CD4-positive, alpha-beta T cell treated with Interleukin-6 for 4 hours (primary cell): ENCODE measurements at places on chromosomes 2 and 18.

DNA sequence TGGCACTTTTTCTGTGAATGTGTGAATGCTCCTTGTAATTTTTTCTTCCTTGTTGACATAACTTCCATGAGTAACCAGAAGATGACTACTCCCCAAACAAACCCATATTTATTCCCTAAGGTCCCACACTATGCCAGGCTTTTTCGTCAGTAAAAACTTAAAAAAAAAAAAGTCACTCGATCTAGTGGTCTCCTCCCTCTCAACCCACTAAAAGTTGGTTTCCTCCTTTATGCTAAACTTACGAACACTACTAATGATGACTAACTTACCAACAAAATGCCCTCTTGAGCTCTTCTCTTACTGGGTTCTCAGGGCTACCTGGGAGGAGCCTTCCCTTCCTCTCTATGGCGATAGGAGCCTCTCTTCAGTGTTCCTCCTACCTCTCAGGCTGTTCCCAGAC, 18.2 kb downstream of the ACVR1 start:
- DNase-seq, result no peak

DNA sequence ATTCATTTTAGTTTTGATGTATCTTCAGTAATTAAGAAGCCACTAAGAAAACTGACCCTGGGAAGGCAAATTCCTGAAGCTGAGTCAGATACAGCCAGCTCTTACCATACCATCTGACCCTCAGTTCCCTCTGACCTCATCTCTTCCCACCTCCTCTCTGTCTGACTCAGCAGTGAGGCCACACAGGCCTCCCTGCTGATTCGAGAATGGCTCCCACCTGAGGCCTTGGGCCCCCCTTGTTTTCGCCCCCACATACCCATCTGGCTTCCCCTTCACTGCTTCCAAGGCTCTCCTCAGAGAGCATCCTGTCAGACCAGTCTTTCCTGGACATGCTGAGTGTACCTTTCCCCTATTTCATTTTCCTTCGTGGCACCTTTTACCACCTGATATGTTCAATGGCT, 71.0 kb upstream of the CYP1B1 start:
- no peak for DNase-seq

- no peak for DNase-seq
Observed at GRCh38 chr2:223532712-223533111, 69.4 kb downstream of the SCG2 start.

GRCh38 chr2:85390941-85391669, 19.1 kb downstream of the CAPG start:
- DNase-seq, result peak; percentile 84

DNA sequence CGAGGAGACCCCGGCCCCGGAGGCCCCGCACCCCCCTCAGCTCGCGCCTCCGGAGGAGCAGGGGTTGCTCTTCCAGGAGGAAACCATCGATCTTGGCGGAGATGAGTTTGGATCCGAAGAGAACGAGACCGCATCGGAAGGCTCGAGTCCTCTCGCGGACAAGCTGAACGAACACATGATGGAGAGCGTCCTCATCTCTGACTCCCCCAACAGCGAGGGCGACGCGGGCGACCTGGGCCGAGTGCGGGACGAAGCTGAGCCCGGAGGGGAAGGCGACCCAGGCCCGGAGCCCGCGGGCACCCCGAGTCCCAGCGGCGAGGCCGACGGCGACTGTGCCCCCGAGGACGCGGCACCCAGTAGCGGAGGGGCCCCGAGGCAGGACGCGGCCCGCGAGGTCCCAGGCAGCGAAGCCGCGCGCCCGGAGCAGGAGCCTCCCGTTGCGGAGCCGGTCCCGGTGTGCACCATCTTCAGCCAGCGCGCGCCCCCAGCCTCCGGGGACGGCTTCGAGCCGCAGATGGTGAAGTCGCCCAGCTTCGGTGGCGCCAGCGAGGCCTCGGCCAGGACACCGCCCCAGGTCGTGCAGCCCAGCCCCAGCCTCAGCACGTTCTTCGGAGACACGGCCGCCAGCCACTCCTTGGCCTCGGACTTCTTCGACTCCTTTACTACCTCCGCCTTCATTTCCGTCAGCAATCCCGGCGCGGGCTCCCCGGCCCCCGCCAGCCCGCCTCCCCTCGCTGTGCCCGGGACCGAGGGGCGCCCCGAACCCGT, 8.3 kb downstream of the TRAPPC12 start:
- no peak for DNase-seq

- no peak for DNase-seq
Observed at GRCh38 chr2:150478200-150478974, 9.1 kb downstream of the RND3 start.

DNA sequence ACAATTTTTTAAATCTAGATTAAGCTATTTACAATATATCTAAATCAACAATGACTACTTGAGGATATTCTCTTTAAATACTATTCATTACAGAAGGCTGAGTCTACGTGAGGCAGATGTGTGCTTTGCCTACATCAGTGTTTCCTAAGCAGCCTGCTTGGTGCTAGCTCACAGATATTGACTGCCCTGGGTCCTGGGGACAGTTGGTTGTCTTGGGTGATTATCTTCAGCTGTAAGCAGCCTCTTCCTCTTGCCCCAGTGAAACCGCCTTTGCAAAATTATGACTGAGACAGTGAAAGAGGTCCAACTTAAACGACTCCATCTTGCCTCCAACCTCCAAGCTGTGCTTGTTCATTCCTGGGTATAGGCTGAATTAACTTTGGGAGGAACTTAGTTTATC, 39.6 kb upstream of the CCDC88A start:
- DNase-seq, result no peak

DNA sequence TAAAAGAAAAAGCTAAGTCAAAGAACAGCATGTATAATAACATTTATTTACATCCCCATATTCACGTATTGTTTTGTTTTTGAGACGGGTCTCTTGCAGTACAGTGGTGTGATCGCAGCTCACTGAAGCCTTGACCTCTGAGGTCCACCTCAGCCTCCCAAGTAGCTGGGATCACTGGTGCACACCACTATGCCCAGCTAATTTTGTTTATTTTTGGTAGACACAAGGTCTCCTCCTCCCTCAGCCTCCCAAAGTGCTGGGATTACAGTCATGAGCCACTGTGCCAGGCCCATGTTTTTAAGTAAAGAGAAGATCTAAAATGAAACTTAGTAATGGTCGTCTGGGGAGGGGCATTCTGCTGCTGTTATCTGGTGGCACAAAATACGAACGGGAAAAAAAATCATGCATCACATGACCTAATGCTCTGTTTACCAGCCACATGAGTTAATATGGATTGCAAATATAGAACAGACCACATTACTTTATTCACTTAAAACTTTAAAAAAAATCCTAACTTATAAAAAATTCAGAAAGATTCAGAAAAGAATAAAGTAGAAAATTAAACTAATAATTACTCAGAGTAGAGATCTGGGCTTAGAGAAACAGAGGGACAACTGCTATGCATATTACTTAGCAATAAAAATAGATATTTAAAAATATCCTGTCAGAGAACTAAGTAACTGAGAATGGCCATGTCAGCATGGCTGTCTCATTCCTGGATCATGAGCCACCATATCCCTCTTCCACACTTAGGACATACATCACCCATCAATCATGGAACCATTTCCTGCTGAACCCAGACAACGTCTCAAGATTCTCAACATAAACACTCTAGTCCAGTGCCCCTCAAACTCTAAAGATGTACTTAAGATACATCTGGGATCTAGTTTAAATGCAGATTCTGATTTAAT, 7.3 kb downstream of the MMADHC start:
- DNase-seq, result no peak

GRCh38 chr2:23485841-23486683, 101.1 kb downstream of the KLHL29 start:
- no peak for DNase-seq

DNA sequence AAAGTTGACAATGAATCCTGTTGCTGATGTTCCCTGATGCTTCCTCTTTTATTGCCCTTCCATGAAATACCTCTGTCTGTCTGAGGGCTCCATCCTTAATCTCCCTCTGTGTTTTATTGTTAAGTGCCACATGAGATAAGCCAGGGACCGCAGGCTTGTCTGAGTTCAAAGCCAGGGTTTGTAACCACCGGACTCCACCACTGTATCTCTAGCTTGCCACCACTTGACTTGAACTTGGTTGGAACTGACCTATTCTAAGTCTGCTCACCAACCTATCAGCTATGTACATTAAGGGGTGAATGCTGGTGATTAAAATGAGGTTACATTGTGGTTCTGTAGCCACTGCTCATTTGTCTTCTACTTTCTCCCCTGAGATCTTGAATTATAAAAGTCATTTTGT, 328.5 kb upstream of the ZEB2 start:
- no peak for DNase-seq
